Stimulated activated CD8-positive, alpha-beta memory T cell treated with anti-CD3 and anti-CD28 coated beads, Interleukin-7, amount 100 ng/mL, for 24 hours (primary cell): ENCODE measurements at places on chromosomes 4 and X.

DNA sequence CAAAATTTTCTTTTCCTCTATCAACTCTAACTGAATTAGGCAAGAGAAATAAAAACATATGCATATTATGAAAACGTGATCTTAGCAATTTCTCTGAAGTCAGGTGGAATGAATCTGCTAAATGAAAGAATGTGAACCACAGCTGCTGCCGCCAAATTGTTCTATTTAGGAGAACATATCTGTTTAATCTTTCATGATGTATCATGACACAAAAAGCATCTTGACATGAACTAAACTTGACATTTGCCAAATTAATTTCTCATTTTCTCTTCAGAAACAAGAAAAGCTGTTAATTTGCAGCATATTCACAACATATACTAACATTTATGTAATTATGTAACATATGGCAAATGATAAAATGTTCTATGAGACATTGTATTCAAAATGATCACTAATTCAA is 1237.9 kb downstream of the TECRL start:
- no peak for DNase-seq

DNA sequence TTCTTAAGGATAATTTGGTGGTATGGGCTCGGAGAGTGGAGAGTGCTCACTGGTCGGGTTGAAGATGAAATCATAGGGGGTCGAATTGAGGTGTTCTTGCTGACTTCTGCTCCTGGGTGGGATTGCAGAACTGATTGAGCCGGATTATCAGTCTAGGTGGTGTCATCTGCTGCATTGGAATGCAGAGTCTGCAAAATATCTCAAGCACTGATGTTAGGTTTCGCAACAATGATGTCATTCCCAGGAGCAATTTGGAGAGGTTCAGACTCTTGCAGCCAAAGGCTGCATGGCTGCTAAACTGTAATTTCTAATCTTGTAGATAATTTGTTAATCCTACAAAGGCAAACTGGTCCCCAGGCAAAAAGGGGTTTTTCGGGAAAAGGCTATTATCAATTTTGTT is 67.7 kb downstream of the RHOH start:
- DNase-seq: no peak

- no peak for DNase-seq
Measured at GRCh38 chr4:14182148-14182547, 554.6 kb upstream of the BOD1L1 start.

- DNase-seq: no peak
Measured at GRCh38 chr4:88693792-88694191, 3.8 kb downstream of the NAP1L5 start.

DNA sequence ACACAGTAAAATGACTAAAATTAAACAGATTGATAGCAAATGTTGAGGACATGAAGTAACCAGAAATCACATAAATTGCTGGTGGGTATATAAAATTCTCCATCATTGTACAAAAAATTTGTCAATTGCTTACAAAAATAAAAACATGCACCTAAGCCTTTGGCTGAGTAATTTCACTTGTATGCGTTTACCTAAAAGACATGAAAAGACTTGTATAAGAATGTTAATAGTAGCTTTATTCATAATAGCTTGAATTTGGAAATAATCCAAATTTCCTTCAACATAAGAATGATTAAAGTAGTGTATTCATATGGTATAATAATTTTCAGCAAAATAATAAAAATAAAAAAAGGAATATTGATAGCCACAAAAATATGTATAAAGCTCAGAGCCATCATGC is 37.7 kb downstream of the PDHA2 start:
- no peak for DNase-seq

- no peak for DNase-seq
Measured at GRCh38 chr4:158810487-158811215, 41.8 kb downstream of the FNIP2 start.

DNA sequence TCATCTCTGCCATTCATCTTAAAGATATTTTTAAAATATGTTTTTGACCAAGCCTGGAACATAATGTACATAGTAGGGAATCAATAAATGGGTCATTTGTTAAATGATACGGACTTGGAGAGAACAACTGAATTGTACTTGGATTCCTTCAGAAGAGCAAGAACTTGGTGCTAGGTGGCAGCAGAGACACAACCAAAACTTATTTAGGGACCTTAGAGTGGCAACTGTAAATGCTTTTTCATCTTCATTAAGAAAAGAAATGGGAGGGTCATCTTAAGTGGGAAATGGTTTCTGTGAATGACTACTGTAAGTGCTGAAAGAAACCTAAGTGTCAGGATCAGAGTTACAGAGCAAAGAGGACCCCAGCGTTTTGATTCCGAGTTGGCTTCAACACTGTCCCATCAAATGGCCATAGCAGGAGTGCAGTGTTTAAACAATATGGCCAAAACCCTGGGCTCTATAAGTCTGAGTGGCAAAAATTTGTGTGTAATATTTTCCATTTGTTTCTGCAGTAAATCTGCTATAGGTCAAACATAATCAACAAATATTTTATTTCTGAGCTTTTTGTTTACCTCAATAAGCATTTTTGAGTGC is 213.6 kb downstream of the PALLD start:
- no peak for DNase-seq

- DNase-seq: no peak
Measured at GRCh38 chr4:141926406-141926805, 290.0 kb downstream of the IL15 start.

DNA sequence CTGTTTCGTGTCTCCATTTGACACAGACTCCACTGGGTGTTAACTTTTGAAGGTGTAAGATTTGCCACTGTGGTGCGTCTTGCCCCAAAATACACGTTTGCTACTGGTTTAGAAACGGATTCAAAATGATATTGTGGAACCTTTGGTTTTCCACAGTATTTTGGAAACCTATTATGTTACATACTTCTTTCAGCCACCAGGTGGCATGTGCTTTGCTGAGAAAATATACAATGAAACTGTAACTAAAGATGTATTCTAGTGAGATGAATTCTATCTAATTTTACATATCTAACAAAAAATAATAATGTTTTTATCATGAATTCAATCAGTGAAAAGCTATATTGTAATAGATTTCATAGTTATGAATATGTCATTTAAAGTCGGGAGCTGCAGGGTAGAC is 28.4 kb upstream of the SLITRK4 start:
- no peak for DNase-seq

DNA sequence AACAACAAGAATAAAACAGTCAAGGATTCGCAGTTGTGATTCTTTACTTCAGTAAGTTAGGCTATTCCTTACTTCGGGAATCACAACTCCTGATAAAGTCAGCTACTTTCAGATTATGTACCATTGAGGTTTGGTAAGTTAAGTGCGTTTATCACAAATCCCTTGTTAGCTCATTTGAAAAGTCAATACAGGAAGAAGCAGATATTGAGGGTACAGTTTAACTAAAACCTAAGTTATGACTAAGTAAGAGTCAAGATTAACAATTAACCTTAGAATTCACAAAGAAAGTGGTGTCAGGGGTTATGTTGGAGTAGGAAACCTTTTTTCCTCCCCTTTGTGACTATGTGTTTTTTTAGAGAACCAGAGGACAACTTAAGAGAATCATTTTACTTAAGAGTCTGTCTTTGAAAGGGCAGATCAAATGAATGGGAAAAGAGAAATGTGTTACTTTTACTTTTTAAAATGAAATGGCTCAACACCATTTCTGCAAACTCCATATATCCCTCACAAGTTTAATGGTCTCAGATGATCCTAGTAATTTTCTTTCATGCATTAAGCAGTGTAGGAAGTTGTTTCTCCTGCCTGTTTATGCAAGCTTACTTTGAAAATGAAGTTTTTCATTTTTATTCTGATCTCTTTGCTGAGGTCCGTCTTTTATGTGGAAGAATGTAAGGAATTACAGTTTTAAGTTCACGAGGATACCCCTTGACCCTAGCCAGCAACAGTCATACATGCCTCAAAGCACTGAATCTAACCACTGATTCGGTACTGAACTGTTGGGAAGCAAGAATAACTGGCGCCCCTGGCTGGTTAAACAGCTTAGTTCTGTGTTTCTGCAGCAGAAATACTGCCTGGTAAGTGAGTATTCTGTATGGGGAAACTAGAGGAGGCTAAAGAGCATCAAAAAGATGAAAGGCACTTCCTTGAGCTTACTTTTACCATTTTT is 211.7 kb downstream of the SLC4A4 start:
- no peak for DNase-seq

GRCh38 chrX:9133426-9133825 is 99.5 kb upstream of the FAM9B start:
- no peak for DNase-seq

DNA sequence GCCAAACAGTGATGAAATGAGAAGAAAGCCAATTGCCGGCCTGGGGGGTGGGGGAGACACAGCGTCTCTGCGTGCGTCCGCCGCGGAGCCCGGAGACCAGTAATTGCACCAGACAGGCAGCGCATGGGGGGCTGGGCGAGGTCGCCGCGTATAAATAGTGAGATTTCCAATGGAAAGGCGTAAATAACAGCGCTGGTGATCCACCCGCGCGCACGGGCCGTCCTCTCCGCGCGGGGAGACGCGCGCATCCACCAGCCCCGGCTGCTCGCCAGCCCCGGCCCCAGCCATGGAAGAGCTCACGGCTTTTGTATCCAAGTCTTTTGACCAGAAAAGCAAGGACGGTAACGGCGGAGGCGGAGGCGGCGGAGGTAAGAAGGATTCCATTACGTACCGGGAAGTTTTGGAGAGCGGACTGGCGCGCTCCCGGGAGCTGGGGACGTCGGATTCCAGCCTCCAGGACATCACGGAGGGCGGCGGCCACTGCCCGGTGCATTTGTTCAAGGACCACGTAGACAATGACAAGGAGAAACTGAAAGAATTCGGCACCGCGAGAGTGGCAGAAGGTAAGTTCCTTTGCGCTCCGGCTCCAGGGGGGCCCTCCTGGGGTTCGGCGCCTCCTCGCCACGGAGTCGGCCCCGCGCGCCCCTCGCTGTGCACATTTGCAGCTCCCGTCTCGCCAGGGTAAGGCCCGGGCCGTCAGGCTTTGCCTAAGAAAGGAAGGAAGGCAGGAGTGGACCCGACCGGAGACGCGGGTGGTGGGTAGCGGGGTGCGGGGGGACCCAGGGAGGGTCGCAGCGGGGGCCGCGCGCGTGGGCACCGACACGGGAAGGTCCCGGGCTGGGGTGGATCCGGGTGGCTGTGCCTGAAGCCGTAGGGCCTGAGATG is at the start of gene SHOX:
Gene SHOX (plus strand): TSS at position 180 of the 885 bp plus-strand sequence. CDS start 107 bp downstream, at position 287.
- no peak for DNase-seq

GRCh38 chr4:1021386-1022050 is 10.1 kb downstream of the FGFRL1 start:
- no peak for DNase-seq

DNA sequence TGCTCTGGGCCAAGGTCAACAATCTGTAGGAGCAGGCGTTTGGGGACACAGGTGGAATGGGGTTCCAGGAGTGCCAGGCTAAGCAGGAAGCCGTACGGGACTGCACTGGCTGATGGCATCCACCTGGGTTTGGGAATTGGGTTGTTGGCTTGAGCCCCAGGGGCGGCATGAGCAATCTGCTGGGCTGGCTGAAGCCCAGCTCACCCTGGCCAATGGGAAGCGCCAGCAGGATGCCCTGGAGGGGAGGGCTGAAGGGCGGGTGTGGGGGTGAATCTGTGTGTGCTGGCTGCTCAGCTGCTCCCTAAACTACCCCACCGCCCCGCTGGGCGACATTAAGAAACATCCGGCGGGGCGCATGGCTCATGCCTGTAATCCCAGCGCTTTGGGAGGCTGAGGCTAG is 8.9 kb upstream of the RGS12 start:
- DNase-seq: no peak

GRCh38 chrX:110723844-110724243 is 71.8 kb downstream of the CHRDL1 start:
- DNase-seq: no peak

- DNase-seq: no peak
Measured at GRCh38 chr4:60195256-60195655, 1004.9 kb upstream of the ADGRL3 start.

GRCh38 chr4:98544818-98545414 is 113.5 kb downstream of the TSPAN5 start:
- no peak for DNase-seq

DNA sequence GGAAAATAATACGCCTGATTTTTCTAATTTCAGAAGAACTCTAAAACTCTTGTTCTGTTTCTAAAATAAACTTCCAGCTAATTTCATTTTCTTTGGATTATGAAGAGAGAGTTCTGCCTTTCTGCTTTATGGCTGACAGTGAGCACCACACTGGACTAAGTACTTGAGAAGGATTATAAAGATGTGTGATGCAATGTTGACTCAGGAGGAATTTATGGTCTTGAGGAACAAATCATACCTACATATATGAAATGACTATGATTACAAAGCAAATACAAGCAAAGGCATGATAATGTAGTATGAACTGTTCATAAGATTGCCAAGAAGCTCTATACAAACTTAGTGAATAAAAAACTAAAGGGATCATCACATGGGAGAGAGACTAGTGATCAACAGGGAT is 13.0 kb upstream of the SLC25A5 start:
- no peak for DNase-seq

DNA sequence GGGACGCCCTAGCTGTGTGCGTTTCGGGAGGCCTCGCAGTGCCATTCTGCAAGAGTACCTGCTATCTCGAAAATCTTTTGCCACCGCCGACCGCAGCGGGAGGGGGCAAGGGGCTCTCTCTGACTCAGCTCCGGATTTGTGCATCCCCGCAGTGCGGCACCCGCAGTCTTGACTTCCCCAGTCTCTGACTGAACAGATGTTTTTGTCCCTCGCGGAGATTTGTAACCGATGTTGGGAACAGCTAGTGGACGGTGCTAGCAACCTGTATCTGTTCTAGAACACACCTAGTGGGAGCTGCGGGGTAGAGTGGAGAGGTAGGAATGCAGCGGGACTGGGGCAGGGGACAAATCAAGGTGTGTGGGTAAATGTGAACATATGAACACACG is 17.2 kb downstream of the NKX6-1 start:
- no peak for DNase-seq

DNA sequence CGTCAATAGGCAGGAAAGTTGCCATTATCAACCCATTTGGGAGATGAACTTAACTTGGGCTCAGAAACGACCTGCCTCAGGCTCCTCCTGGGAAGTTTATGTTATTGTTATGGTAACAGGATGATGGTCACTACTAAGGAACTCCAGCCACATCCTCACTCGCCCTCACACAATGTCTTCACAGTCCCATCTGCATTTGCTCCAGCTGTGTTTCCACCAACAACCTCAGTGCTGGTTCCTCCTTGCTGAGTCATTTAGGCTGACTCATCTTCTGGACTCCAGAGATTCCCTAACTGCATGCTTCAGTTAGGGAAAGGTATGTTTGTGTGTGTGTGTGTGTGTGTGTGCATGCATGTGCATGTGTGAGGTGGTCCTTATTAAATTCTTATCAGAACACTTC is 293.4 kb upstream of the BOD1L1 start:
- DNase-seq: no peak

GRCh38 chr4:162456106-162456505 is 292.3 kb upstream of the FSTL5 start:
- DNase-seq: no peak

- no peak for DNase-seq
Measured at GRCh38 chr4:40969501-40969900, 219.7 kb downstream of the NSUN7 start.

- no peak for DNase-seq
Measured at GRCh38 chr4:186695392-186695791, 28.3 kb downstream of the FAT1 start.
